GM23248 (cell line): ENCODE measurements at places on chromosomes 6 and 20.

GRCh38 chr6:134951494-134952263 lies 1.8 kb upstream of the ALDH8A1 start:
- DNase-seq = no peak

GRCh38 chr6:27053738-27054137 lies 193.8 kb upstream of the PRSS16 start:
- no peak for DNase-seq

- DNase-seq = peak; percentile 41
These were observed 32.9 kb upstream of the ZBTB24 start for GRCh38 chr6:109515781-109516409.

GRCh38 chr6:147159536-147160374 lies 44.5 kb upstream of the STXBP5 start:
- DNase-seq = no peak

DNA sequence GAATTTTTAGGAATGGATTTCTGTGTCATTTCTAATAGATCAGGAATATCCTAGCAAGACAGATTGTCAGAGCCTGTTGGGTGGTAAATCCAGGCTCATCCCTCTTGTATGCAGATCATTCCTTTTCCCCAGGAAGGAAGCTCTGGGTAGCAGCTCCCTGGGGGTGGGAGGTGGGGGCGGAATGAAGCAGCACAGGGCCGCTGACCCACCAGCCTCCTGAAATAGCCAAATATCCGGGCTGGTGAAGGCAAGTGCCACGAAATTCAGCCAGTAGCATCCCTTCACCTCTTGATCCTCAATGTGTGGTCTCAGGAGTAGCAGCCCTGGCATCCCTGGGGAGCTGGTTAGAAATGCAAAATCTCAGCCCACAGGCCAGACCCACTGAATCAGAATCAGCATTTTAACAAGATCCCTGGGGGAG lies 256.9 kb downstream of the LRFN2 start:
- DNase-seq = no peak

GRCh38 chr6:106154326-106154725 lies 68.2 kb downstream of the PRDM1 start:
- no peak for DNase-seq

GRCh38 chr6:1473166-1473565 lies 83.8 kb downstream of the FOXF2 start:
- no peak for DNase-seq

- DNase-seq = peak; percentile 48
These were observed 282.7 kb upstream of the PRDM1 start for GRCh38 chr6:105803442-105803841.

- no peak for DNase-seq
These were observed 28.0 kb downstream of the TMC2 start for GRCh38 chr20:2564406-2564805.

- DNase-seq = no peak
These were observed 12.2 kb upstream of the NCOA3 start for GRCh38 chr20:47489448-47489872.

- DNase-seq = no peak
These were observed 321.3 kb upstream of the ARID1B start for GRCh38 chr6:156455847-156456246.

GRCh38 chr20:43975096-43975768 lies 60.6 kb downstream of the TOX2 start:
- DNase-seq = peak; percentile 94

- no peak for DNase-seq
These were observed 186.7 kb downstream of the TFAP2C start for GRCh38 chr20:56815796-56816195.
